T-helper 17 cell (primary cell): ENCODE measurements at places on chromosomes 1 and 21.
A peak's percentile ranks its signal among the peaks of the same experiment; 100 is the strongest.

DNA sequence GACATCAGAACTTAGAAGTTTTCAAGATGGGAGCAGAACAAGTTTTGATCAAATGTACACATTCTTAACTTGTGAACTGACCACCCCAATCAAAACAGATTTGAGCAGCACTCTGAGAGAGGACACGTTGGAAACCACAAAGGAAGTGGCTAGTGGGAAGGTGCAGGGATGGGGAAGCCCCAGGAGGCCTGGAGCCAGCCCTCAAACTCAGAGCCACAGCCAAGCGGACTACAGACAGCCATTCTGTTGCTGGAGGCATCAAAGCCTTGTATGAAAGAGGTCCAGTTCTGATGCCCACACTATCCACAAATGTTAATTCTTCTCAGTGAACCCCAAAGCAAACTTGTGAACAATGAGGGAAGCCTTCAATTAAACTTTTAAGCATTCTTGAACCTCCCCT, 143.6 kb upstream of the RAB4A start:
- peak overlapping the region; percentile 63 for H3K4me3 ChIP-seq
- H3K36me3 ChIP-seq: no peaks in the 10 kb centered on the region
- H3K4me1 ChIP-seq: peaks cover 49% of the 10 kb centered on the region
- no peak for DNase-seq
- no peak overlapping the region for H3K27ac ChIP-seq

- H3K27ac ChIP-seq: no peak overlapping the region
- peaks cover 23% of the 10 kb centered on the region for H3K27me3 ChIP-seq
- no peak overlapping the region for H3K4me3 ChIP-seq
- no peak for DNase-seq
Measured at GRCh38 chr1:27087371-27088220, 67.3 kb downstream of the SLC9A1 start.

- no peaks in the 10 kb centered on the region for H3K36me3 ChIP-seq
- no peaks in the 10 kb centered on the region for H3K27me3 ChIP-seq
- H3K4me3 ChIP-seq: no peak overlapping the region
- H3K27ac ChIP-seq: no peak overlapping the region
Measured at GRCh38 chr1:191074881-191075280, 597.2 kb upstream of the BRINP3 start.

DNA sequence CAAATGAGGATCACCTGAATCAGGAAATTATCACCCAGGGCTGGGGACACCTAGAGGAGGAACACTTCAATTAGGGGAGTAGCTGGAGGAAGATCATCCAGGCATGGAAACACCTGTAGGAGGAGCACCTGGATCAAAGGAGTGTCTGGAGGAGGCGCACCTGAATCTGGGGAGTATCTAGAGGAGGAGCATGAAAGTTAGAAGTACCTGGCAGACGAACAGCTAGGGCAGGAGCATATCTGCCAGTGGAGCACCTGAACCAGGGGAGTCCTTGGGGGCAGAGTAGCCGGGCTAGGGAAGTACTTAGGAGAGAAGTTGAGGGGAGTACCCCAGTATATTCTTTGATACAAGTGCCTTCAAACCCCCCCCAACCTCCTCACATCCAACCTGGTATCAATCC, 1.3 kb downstream of the C1orf210 start:
- no peak overlapping the region for H3K4me3 ChIP-seq
- peaks cover 27% of the 10 kb centered on the region for H3K27me3 ChIP-seq
- no peak for DNase-seq
- peaks cover 5% of the 10 kb centered on the region for H3K36me3 ChIP-seq

DNA sequence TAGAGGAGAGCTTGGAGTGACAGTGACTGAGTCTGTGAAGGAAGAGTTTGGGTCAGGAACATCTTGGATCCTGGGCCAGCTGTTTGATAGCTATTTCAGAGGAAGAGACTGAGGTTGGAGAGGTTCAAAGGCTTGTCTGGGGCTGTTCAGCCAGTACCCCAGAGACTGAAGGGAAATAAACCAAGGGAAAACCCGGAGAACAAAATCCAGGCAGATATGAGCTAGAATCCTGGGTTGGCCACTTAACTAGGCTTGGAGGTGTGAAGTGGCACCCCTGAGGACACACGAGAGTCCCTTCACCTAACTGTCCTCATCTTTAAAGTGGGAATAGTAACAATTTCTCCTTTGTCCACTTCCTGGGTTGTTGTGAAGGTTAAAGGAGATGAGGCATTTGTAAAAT, 23.1 kb upstream of the EPB41 start:
- no peaks in the 10 kb centered on the region for H3K36me3 ChIP-seq
- H3K27ac ChIP-seq: peak overlapping the region; percentile 83
- no peak overlapping the region for H3K4me3 ChIP-seq
- no peak for DNase-seq
- H3K27me3 ChIP-seq: no peaks in the 10 kb centered on the region

- H3K4me1 ChIP-seq: peaks cover 2% of the 10 kb centered on the region
- no peaks in the 10 kb centered on the region for H3K36me3 ChIP-seq
- H3K27me3 ChIP-seq: peaks cover 35% of the 10 kb centered on the region
Measured at GRCh38 chr1:3668148-3668547, 15.8 kb downstream of the TP73 start.

DNA sequence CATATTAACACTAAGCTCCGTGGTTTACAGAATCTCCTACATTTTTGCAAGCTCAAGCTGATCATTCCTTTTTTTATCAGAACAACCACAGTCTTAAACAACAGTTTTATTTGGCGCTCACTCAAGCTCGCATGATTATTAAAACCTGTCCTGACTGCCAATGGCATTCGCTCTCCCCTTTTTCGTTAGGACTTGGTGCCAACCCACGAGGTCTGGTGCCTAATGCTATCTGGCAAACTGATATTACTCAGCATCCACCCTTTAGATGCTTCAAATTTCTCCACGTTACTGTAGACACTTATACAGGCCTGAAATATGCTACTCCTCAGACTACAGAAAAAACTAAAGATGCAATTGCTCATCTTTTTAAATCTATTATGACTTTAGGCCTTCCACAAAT, 23.0 kb upstream of the ITLN1 start:
- no peak overlapping the region for H3K4me3 ChIP-seq
- H3K27ac ChIP-seq: no peak overlapping the region
- H3K36me3 ChIP-seq: no peaks in the 10 kb centered on the region
- DNase-seq: no peak
- H3K4me1 ChIP-seq: no peaks in the 10 kb centered on the region
- H3K27me3 ChIP-seq: no peaks in the 10 kb centered on the region

GRCh38 chr1:68225781-68226180, 6.5 kb downstream of the WLS start:
- H3K27me3 ChIP-seq: peaks cover 19% of the 10 kb centered on the region
- no peak for DNase-seq
- H3K27ac ChIP-seq: no peak overlapping the region
- H3K4me1 ChIP-seq: peaks cover under 1% of the 10 kb centered on the region
- H3K36me3 ChIP-seq: no peaks in the 10 kb centered on the region

- peaks cover 18% of the 10 kb centered on the region for H3K4me1 ChIP-seq
- peaks cover 4% of the 10 kb centered on the region for H3K36me3 ChIP-seq
- no peaks in the 10 kb centered on the region for H3K27me3 ChIP-seq
- H3K4me3 ChIP-seq: peak overlapping the region; percentile 97
- H3K27ac ChIP-seq: no peak overlapping the region
Measured at GRCh38 chr1:23167353-23168078, 1.1 kb downstream of the LUZP1 start.
